ENCODE measurements at places on chromosomes 12 and 14.

DNA sequence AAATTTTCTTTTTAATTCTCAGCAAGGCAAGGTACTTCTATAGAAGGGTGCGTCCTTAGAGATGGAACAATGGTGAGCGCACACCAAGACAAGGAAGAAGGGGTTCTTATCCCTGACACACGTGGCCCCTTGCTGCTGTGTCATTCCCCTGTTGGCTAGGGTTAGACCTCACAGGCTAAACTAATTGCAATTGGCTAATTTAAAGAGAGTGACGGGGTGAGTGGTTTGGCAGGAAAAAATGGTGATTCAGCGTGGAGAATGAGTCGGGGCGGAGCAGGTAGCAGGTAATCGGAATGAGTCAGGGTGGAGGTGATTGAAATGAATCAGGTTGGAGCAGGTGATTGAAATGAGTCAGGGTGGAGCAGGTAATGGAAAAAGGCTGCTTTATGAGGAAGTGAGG lies 36.3 kb upstream of the HECTD1 start:
- no peak for DNase-seq

- DNase-seq = no peak
These were observed 85.1 kb upstream of the CCDC198 start for GRCh38 chr14:57578801-57579200.

DNA sequence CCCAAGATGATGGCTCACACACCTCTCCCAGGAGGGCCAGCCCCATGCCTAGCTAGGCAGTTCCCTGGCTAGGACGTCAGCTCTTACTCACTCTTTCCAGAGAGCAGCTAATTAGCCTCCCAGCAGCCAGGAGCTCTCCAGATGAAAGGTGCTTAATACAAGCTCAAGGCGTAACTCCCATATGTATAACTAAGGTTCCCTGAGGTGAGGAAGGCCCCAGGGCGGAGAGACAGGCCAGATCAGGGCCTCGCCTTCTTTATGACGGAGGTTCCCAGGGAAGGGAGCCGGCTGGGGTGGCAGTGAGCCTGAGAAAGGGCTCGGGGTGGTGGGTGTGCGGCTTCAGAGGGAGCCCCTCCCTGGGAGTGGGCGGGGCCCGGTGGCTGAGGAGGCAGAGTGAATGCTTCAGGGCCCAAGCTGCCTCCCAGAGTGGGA lies 26.4 kb upstream of the ZFP36L1 start:
- no peak for DNase-seq

- DNase-seq = peak; percentile 61
These were observed 41.3 kb upstream of the EIF5 start for GRCh38 chr14:103292426-103293374.

GRCh38 chr14:23725980-23726710 lies 90.0 kb downstream of the DHRS2 start:
- DNase-seq = no peak

DNA sequence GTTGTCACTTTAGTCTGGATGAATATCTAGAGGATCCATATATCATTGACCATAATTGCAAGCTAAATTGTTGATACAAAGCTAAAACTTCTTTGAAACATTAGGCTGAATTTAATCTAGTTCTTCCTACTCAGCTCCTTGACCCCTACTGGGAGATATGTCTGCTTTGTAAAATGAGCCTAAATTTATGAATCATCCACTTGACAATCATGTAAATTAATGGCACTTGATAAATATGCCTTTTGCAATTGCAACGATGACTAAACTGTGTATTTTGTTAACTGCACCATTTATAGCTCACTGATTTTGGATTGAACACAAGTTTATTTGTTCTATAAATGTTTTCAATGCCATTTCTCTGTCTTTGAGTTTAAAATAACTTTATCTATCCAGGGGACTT lies 1616.5 kb upstream of the FLRT2 start:
- DNase-seq = no peak

DNA sequence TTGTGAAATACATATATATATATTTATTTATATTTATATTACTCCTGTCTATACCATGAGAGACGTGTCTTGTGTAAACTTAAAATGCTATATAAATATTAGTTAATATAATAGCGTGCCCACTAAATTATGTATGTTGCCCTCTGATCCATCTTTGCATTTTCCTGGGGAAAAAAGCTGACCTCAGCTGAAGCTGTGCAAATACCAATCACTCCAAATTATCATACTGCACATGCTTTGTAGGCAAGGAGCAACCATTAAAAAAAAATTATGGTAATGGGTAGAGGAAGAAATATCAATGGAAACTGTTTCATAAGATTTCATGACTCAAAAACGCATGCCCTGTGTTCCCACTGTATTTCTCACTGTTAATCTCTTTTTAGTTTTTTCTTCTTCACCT lies 179.8 kb downstream of the ANO4 start:
- DNase-seq = no peak

- DNase-seq = no peak
These were observed 86.0 kb downstream of the SETD3 start for GRCh38 chr14:99394602-99395156.

GRCh38 chr12:56801661-56802622 lies 38.8 kb downstream of the HSD17B6 start:
- DNase-seq = no peak

- DNase-seq = no peak
These were observed 4.2 kb upstream of the XPOT start for GRCh38 chr12:64400041-64400440.

Measured in activated CD4-positive, alpha-beta T cell treated with anti-CD3 and anti-CD28 coated beads, Interleukin-2, amount 50 U/mL, for 24 hours (primary cell).